ENCODE measurements at places on chromosomes 11 and 22.

- no peak for DNase-seq
Measured at GRCh38 chr11:44470854-44471253, 94.6 kb upstream of the CD82 start.

DNA sequence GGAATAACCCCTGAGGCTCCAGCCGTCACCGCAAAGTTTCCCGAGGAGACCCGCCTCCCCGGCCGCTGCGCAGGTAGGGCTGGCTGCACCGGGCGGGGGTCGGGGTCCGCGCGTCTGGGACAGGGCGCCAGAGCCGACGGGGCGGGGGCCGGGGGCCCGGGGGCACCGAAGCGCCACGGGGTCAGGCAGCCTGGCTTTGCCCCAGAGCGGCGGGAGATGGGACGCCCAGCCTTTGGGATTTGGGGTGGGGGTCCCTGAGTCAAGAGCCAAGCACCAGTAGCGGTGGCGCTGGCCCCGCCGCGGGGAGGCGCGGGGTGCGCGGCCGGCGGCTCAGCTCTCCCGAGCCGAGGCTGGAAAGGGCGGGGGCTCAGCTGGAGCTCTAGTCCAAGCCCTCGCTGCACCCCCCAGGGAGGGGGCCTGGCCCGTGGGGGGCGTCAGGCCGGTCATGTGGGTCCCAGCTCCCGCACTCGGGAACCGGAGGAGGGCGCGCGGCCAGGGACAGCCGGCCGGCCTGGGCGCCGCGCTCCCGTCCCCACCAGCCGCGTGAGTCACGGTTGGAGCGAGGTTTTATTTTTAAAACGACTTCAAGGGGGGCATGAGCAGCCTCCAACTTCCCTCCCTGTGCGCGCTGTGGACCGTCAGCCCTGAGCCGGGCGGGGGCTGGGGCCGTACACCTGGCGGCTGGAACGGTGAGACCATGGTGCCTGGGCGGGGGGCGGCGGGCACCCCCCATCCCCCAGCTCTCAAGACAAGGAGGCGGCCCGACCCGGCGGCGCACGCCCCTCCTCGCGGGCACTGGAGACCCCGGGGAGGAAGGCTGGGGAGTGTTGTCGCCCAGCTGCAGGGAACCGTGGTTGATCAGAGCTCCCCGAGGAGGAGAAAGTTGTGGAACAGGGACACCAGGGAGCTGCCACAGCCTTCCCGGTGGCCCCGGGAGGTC is 626 bp downstream of the FLRT1 start:
- DNase-seq: no peak

DNA sequence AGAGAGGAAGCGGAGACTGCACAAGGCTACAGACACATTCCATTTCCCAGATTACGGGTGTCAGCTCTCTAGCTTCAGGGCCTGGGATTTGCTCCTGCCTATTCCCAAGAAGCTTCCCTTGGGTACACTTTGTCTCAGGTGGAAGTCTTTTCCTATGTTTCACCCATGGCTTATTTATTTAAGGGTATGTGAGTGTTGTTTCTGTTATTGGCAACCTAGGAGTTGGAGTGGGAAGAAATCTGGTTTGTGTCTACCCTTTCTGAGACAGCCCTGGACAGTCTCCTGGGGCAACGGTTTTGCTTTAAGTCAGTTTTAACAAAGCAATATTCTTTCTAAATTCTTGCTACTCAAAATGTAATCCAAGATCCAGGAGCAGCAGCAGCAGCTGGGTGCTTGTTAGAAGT is 127.0 kb downstream of the MICAL2 start:
- no peak for DNase-seq

DNA sequence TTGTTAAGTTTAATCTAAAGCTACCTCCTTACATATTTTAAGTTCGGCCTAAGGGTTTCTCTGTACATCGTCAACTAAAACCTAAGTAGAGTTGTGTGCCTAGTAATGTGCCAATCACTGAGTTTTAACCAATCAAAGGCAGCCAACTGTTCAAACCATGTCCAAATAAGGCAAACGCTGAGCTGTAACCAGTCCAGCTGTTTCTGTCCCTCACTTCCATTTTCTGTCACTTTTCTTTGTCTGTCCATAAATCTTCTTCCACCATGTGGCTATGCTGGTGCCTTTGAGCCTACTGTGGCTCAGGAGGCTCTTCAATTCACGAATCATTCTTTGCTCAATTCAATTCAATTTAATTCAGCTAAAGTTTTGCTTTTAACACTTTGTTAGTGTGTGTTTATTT is 13.9 kb upstream of the ATXN10 start:
- no peak for DNase-seq

- DNase-seq: no peak
Measured at GRCh38 chr11:82191695-82192094, 542.0 kb downstream of the FAM181B start.

- DNase-seq: no peak
Measured at GRCh38 chr11:102436561-102436960, 16.0 kb downstream of the TMEM123 start.

DNA sequence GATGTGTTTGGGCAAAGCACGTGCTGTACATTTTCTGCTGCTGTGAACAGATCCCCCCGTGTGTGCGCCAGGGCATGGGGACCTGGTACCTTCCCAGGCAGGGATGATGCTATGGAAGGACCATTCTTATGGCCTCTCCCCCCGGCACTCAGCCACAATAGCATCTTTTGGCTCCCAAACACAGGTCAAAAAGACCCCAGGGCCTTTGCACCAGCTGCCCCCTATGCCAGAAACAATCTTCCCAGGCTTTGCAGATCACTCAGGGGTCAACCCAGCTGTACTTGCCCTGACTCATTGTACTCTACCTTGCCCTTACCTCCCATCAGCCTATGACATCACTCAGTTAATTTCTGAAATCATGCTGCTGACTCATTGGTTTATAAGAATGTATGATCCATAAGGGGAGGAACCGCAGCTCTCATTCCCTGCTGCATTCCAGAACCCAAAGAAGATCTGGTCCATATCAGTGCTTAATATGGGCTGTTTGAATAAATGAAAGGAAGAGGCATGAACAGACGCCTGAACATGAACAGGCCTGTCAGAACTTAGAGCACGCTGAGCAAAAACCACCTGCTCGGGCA is 100.7 kb downstream of the CELSR1 start:
- DNase-seq: no peak

- DNase-seq: no peak
Measured at GRCh38 chr11:78298291-78298771, 109.6 kb downstream of the USP35 start.

DNA sequence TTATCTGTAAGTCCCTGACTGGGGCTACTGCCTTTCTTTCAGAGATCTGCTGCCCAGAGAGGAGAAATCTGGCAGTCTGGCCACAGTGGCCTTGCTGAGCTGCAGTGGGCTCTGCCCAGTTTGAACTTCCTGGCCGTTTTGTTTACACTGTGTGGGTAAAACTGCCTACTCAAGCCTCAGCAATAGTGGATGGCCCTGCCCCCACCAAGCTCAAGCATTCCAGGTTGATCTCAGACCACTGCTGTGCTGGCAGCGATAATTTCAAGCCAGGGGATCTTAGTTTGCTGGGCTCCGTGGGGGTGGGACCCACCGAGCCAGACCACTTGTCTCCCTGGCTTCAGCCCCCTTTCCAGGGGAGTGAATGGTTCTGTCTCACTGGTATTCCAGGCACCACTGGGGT is 117.5 kb downstream of the TRPC6 start:
- no peak for DNase-seq

DNA sequence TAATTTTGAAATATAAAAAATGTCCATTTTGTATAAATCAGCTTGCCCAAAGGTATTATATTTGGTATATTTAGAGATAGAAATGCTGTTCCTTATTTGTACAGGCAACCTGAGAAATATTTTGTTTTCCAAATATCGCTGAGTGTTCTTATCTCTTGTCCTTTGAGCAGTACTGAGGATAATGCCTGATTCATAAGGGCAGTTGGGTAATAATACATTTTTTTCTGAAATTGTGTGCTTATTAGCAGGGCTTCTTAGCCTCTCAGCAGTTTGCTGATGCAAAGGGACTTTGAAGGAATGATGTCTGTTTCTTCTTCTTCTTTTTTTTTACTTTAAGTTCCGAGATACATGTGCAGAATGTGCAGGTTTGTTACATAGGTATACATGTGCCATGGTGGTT is 69.1 kb downstream of the LDLRAD3 start:
- no peak for DNase-seq

GRCh38 chr11:57658023-57658361 is 430 bp downstream of the CLP1 start:
- no peak for DNase-seq

DNA sequence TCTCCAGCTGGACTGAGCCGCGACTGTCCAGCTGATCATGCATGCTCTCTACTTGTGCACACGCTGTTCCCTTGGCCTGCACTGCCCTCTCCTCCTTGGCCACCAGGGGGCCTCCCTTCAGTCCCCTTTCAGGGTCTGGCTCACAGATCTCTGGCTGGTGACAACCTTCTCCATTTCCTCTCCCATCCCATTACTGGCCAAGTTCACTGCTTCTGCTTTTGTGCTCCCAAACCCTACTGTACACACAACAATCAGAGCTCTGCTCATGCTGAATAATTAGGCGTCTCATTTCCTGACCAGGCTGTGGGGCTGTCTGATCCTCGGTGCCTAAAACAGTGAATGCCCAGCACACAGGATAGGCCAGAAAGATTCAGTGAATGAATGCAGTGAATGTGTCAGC is 224.0 kb upstream of the NARS2 start:
- peak; percentile 73 for DNase-seq

GRCh38 chr22:38733724-38734381 is 21.9 kb downstream of the SUN2 start:
- DNase-seq: no peak
